Astrocyte of the cerebellum (primary cell): ENCODE measurements at places on chromosomes 11 and 22.

- DNase-seq = no peak
Observed at GRCh38 chr11:69080257-69080995, 31.7 kb downstream of the TPCN2 start.

GRCh38 chr11:59973097-59973496 is 9.3 kb downstream of the OOSP4A start:
- DNase-seq = no peak

- no peak for DNase-seq
Observed at GRCh38 chr22:31133911-31134310, 6.4 kb downstream of the PLA2G3 start.

DNA sequence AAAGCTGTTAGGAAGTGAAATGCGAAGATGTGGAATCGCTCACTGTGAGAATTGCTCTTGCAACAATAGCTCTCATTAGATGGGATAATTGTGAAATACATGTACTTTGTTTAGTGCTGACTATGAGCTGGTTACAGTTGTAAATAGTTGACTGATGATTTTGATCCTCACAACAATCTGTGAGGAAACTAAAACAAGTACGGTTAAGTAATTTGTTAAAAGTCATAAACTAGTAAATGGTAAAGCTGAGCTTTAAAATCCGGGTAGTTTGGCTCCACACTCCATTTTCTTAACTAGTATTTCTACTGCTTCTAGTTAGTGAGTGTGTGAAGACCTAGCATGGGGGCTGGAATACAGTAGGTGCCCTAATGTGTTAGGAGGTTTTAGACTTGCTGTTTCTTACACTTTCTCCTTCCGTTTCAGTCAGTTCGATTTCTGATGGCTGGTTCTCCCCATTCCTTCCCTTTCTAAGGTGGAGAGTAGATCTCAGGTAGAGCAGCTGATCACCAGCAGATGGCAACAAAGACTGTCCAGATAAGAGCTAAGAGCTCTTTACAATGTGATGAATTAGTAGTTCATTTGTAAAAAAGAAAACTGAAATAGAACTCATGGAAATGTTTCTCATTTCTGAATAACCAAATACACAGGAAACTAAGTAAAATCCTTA is 16.3 kb upstream of the CYP2R1 start:
- no peak for DNase-seq

DNA sequence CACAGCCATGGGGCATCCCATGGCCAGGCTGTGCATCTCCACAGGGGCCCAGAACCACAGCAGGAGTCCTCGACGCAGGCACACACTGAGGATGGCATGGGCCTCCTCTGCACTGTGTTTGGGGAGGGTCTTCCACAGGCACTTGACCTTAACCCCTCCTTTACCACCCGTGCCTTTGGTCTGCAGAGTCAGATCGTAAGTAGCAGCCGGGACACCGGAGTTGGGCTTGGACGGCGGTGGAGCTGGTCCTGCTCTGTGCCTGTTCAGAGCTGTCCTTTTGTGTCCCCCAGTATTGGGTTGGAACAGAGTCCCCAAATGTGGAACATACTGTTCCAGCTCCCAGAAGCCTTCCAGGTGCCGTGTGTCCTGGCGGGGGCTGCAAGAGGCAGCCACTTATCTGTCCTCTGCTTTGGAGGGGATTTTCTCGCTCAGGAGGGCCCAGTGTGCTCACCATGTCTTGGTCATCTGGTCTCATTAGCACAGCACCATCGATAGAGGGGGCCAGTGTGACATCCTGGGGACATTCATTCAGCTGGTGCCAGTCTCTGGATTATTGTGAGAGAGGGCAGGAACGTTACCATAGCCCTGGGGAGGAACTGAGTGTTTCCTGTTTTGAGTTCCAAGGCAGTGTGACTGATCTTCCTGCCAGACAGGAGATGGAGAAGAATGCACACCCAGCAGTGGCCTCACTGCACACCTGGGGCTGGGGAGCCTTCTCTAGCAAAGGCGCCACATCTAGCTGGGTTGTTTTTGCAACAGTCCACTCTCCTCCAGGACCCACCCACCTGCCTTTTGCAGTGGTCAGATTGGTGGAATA is 12.4 kb downstream of the CRELD2 start:
- no peak for DNase-seq
